Peyer's patch (tissue), 4 donors: ENCODE measurements at places on chromosomes 5 and 9.

DNA sequence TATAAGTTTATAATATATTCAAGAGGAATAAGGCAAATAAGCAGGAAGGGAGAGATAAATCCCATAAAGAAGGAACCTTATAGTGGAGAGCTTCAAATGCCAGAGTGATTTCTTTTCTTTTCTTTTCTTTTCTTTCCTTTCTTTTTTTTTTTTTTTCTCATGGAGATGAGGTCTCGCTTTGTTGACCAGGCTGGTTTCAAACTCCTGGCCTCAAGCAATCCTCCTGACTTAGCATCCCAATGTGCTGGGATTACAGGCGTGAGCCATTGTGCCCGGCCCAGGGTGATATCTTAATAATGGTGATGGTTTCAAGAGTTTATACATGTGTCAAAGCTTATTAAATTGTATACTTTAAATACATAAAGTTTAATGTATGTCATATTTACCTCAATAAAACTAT lies 19.6 kb upstream of the FOCAD start:
- no peaks in the 10 kb centered on the region for H3K36me3 ChIP-seq
- DNase-seq: no peak
- H3K27me3 ChIP-seq: no peaks in the 10 kb centered on the region
- H3K4me1 ChIP-seq: no peaks in the 10 kb centered on the region
- no peak overlapping the region for H3K27ac ChIP-seq

- no peak for DNase-seq
- no peak overlapping the region for H3K27ac ChIP-seq
- no peak overlapping the region for H3K4me3 ChIP-seq
- no peaks in the 10 kb centered on the region for H3K36me3 ChIP-seq
- no peaks in the 10 kb centered on the region for H3K4me1 ChIP-seq
These were observed 404.0 kb downstream of the TLE4 start for GRCh38 chr9:79975621-79976256.

GRCh38 chr5:145824040-145824439 lies 11.1 kb downstream of the PRELID2 start:
- no peak overlapping the region for H3K27ac ChIP-seq
- no peak overlapping the region for H3K4me3 ChIP-seq
- no peak for DNase-seq
- H3K27me3 ChIP-seq: no peaks in the 10 kb centered on the region

DNA sequence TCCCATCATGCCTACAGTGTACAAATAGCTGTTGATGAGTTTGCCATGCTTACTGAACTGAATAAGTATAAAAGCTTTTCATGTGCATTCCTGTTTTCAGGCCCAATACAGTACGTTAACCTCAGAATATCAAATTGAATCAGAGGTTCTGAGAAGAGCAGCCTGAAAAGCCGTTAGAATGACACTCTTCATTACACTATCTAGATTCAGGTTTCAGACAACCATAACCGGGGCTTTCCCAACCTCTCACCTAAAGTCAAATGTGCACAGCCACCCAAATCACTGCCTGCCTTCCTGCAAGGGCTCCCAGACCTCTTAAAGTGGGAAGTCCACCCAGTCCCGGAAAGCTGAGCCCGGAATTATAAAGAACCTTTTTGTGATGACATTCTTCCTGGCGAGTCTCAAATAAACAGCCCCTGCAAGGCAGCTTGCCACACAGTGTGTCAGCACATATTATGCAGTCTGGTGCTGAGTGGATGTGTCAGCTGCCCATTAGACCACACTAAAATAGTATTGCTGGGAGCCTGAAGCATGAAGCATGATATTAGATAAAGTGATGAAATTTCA lies 245.8 kb downstream of the TLE4 start:
- no peaks in the 10 kb centered on the region for H3K27me3 ChIP-seq
- H3K27ac ChIP-seq: no peak overlapping the region
- H3K4me1 ChIP-seq: peaks cover 8% of the 10 kb centered on the region
- peak; percentile 19 for DNase-seq
- no peak overlapping the region for H3K4me3 ChIP-seq

GRCh38 chr5:63205976-63206375 lies 627.4 kb downstream of the LRRC70 start:
- H3K36me3 ChIP-seq: no peaks in the 10 kb centered on the region
- H3K27me3 ChIP-seq: no peaks in the 10 kb centered on the region
- DNase-seq: no peak
- no peak overlapping the region for H3K27ac ChIP-seq
- no peak overlapping the region for H3K4me3 ChIP-seq
- no peaks in the 10 kb centered on the region for H3K4me1 ChIP-seq

- H3K27ac ChIP-seq: no peak overlapping the region
- H3K4me3 ChIP-seq: no peak overlapping the region
- DNase-seq: no peak
- H3K27me3 ChIP-seq: no peaks in the 10 kb centered on the region
- H3K4me1 ChIP-seq: no peaks in the 10 kb centered on the region
These were observed 9.8 kb upstream of the UGT3A1 start for GRCh38 chr5:36001032-36001431.

DNA sequence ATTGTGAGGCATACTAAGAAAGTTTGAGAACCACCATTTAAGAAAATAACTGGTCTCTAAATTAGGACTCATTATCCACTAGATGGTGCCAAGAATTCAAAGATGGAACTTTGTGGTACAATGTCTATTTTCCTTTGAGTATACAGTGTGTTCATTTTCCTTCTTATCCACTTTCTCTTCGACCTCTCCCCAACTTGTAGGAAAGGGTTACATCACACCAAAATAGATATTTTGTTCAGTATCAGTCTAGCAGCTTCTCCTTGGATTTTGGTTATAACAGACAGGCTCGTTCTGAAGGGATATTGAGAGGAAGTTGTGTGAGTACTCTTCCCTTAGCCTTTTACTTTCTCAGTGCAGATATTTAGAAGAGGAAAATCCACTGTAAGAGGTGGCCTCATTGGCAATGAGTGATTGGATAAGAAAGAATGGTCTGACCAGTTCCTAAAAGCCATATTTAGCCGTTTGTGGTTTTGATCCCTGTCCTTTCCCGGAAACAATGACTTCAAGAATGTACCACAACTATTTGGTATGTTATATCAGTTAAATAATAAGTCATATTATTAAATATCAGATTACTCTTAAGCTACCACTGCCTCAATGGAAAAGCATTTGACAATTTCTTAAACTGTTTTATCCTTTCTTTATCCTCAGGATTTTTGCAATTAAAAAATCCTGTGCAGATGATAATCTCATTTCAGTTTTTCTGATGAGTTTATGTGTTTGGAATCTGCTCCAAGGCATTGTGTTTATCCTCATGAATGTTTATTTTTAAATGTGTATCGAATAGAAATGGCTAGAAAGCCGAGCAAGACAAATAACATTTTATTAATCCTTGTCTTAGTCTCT lies 69.0 kb upstream of the GRAMD2B start:
- H3K27me3 ChIP-seq: no peaks in the 10 kb centered on the region
- H3K4me3 ChIP-seq: peak overlapping the region; percentile 13
- no peak for DNase-seq
- H3K27ac ChIP-seq: peak overlapping the region; percentile 44
- H3K4me1 ChIP-seq: peaks cover 21% of the 10 kb centered on the region
- H3K36me3 ChIP-seq: no peaks in the 10 kb centered on the region

DNA sequence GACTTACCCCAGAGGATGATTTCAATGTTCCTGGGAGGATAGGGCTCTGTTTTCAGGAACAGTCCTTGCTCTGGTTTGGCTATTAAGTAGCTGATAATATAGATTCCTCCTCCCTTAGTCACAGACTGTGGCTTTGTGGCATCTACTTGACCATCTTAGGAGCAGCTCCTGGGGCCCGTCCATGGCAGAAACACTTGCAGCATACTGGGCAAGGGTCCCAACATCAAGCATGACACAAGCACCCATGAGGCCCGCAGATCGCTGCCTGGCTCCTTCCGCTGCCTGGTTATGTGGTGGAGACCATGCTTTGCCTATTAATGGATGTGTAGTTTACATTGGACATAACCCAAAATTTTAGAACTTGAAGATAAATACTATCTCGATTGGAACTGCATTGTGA lies 170.1 kb downstream of the ICE1 start:
- H3K36me3 ChIP-seq: no peaks in the 10 kb centered on the region
- H3K4me3 ChIP-seq: no peak overlapping the region
- no peaks in the 10 kb centered on the region for H3K27me3 ChIP-seq
- no peak overlapping the region for H3K27ac ChIP-seq
